ENCODE measurements at places on chromosomes 11 and 22.
A peak's percentile ranks its signal among the peaks of the same experiment; 100 is the strongest.

- DNase-seq = no peak
Observed at GRCh38 chr22:36258701-36259614, 6.0 kb downstream of the APOL1 start.

- DNase-seq = peak; percentile 43
Observed at GRCh38 chr11:2128130-2128510, 11.1 kb downstream of the IGF2 start.

GRCh38 chr11:69388661-69389060 lies 92.8 kb upstream of the LINC01488 start:
- DNase-seq = no peak

DNA sequence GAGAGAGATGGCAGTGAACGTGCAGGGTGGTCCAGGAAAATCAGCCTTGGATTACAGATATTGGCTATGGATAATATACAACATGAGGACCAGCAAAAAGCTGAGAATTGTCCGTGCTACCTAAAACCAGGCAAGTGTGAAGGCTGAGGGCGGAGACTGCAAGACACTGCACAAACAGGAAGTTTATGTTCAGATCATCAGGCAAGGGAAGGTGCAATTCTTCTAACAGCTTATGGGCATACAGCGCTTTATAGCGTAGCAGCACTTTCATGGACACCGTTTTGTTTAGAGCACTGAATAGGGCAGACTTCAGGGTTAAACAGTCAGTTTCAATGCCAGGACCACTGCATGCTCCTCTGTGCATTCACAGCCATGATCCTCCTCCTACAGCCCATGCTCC lies 93.1 kb upstream of the TMEM45B start:
- no peak for DNase-seq

GRCh38 chr11:22343371-22344032 lies 5.3 kb downstream of the SLC17A6 start:
- DNase-seq = no peak

- DNase-seq = no peak
Observed at GRCh38 chr11:66973956-66974580, 1.0 kb upstream of the C11orf86 start.

GRCh38 chr11:120248551-120249278 lies 8.8 kb downstream of the POU2F3 start:
- no peak for DNase-seq

DNA sequence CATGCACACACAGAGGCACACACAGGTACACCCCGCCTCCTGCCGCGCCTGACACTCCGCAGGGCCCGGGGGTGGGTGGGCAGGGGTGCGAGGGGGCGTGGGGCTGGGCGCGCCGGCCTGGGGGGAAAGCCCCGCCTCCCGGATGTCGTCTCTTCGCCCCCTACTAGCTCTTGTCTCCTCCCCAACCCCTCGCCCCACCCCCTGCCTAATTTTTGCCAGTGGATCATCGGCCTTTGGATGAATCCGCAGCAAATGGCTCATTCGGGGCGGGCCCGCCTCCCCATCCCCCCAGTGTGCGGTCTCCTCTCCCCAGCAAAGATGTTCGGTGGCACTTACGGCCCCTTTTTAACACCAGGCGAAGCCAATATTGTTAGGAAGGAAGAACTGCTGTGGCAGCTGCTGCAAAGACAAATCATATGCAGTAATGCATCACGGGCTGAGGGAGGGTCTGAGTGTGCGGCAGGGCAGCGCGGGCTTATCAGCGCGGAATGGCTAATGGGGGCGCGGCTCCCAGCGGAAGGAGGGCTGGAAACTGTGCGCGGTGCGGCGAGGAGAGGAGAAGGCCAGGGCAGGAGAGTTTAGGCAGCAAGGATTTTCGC lies 13.4 kb upstream of the NECTIN1 start:
- DNase-seq = no peak

- DNase-seq = no peak
Observed at GRCh38 chr22:25942856-25943411, 200.9 kb downstream of the MYO18B start.

- DNase-seq = no peak
Observed at GRCh38 chr11:33525789-33526188, 174.8 kb downstream of the C11orf91 start.

DNA sequence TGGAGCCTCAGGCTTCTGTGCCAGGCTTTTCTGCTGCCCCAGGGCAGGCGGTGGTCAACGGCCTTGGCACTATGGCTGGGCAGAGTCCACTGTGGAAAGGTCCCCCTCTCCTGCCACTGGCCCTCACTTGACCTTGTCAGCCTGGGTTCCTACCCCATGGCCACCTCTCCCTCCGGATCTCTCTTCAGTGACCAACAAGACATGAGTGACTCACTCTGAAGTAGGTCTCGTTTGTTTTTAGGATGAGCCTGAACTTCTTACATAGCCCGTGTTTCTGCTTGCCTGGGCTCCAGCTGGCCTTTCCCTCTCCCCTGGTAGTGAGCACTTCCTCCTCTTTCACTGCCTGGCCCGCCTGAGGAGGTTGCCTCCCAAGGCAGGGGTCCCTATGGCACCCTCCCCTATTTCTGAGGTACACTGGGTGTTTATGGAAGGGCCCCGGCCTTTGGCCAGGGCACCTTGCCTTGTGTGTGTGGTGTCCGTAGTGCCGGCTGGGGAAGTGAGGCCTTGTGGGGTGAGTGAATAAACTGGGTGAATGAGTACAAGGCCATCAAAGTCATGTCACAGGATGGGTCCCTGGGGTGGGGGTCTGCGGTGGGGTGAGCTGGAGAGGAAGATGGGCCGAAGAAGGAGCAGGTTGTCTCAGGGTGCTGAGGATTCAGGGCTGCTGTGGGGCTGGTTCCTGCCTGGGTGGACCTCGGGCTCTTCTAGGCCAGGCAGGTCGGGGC lies 5.0 kb downstream of the SHANK3 start:
- no peak for DNase-seq

GRCh38 chr22:29215012-29215860 lies 9.5 kb downstream of the EMID1 start:
- DNase-seq = no peak

DNA sequence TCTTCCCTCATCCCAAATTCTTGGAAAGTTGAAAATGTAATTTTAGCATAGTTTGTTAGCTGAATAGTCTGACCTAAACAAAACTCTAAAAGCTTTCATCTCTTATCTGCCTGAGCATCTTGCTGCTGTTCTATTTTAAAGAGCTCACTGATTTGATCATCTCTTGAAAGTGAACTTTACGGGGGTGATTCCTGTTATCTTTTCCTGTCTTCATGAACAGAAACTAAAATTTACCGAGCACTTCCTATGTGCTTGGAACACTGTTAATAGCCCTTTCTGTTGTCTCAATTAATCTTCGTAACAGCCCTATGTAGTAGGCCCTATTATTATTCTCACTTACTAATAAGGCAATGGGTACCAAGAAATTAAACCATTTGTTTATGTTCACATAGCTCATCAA lies 12.3 kb downstream of the AMOTL1 start:
- DNase-seq = no peak

DNA sequence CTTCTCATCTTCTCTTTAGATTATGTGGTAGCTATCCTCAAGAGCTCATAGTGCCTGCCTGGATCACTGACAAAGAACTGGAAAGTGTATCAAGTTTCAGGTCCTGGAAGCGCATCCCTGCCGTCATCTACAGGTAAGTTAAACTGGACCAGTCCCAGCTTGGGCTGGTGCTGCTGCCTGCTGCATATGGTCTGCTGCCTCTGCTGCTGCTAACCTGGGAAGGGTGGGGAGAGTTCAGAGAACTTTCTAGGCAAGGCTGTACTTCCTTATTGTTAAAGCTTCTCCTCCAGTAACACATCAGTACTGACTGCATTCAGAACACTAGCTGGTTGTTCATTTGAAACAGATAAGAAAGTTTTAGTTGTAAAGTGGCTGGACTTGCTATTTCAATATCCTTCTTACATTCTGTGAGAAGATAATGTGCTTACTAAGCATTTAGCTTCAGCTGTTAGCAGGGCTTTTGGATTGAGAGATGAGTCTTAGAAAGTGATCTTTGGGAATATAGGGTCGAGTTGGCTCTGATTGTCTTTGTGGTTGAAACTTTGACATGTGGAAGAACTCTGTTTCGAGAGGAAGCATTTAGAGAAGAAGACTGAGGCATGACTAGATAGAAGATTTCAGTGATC lies 77.3 kb upstream of the HORMAD2 start:
- DNase-seq = no peak

DNA sequence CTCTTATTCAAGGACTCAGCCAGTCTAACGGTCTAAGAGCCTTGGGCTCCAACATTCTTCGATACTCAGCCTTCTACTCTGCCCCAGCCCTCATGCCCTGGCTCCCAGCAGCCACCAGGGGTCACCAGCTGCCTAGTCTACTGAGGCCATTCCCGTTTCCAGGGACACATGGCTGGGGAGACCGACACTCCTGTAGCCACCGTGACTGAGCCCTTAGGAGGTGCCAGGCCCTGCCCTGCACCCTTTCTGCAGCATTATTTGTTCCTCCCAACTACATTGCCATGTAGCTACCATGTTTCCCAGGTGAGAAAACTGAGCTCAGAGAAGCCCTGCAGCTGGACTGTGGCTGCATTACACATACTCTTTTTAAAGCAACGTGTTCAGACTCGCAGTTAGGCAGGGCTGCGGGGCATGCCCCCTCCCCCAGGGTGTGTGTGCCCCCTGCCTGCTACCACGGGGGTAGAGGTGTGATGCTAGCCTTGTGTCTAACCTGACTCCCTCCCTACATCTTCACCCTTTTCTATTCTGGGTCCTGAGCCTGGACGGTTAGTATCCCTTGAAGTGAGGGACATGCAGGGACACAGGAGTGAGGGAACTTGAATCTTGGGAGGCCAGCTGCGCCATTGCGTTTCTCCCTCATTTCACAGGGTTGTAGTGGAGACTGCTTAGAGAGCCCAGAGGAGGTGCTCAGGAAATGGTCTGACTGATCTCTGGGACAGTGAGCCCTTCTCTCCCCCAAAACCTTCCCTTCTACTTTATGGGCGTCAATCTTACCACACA lies 17.5 kb downstream of the ATG16L2 start:
- peak; percentile 81 for DNase-seq

DNA sequence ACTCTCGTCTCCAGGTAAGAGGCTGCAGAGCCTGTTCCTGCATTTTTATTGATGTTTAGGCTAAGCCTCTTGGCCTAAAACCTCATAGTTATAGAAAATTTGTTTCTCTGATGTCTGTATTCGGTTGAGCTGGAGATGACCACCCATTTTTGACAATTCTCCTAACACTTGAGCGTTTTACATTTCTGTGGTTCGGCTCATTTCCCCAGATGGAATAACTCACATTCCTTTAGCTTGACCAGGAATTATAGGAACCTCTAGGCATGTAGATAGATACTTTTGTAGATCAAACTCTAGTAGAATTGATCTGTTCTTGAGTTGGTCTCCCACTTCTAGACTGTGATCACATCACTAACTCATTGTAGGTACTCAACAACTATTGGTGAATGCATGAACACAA lies 172.6 kb upstream of the CADM1 start:
- no peak for DNase-seq

GRCh38 chr11:78469896-78470295 lies 52.3 kb upstream of the GAB2 start:
- DNase-seq = no peak

Data from hindlimb muscle (tissue), 1 donor.